ENCODE measurements at places on chromosomes 3 and 15.

DNA sequence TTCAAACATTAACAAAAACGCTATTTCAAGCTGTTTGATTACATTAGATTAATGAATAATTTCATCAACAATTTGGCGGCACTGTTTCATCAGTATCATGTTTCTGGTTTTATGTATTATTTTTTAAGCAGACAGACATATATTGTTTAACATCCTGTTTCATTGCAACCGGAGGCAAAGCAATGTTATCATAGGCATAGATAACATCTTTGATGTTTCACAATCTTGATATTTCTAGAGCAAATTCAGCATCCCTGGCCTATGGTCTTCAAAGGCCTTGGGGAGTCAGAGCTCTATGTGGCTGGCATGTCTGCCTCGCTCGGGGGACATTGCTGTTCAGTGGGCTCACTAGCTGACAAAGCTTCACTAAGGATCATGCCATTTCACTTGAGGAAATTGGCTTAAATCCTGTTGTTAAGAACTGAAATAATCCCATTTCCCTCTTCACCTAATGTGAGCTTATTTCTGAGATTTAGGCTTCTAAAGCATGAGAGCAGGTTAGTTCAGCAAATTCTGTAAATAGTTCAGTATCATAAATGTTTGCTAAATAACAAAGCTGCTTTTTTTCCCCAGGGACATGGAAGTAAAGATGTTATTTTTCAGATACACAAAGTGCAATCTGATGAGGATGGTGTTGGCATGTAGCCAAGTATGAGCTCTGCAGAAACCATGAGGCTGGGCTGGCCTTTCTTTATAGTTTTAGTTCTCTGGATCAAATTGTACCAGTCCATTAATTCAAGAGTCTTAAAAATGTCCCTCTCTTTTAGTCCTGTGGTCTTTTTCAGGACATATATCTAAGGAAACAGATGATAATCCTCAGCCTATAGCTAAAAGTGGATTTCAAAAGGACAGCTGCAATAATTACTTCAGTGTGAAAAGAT, 941.4 kb downstream of the PLOD2 start:
- no peak for DNase-seq

DNA sequence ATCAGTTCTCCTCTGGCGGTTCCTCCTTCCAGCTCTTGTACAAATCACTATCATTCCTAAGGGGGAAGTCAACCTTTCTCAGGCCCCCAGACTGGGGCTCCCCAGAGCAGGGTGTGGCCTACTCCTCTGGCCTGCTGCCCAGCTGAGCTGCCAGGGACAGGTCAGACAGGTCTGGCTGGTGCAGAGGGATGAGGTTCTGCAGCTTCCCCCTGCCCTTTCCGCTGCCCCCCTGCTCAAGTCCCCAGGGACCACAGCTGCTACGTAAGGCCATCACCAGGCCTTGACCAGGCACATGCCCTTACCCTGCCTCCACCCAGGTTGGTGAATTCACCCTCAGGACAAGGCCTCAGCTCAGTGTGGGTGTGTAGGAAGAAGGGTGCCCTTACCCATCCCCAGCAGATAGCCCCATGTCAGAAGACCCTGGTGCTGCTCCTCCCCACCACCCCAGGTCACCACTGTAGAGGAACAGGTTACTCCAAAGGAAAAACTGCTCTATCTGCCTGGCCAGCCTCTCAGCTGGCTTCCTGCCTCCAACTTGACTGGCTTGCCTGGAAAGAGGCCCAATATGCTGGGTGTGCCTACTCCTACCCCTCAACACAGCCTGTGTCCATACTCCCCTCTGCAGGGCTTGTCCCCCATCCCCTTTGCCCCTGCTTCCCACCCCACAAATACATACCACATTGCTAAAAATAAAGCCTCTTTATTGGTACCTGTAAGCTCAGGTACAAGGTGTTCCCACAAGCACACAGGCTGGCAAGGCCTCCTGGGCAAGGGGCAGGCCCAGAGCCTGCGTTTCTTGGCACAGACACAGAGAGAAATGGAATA, 12.0 kb downstream of the CSRNP1 start:
- DNase-seq, result no peak

GRCh38 chr3:198061119-198062067, 101.4 kb downstream of the LMLN start:
- no peak for DNase-seq

GRCh38 chr3:50100386-50100785, 11.7 kb downstream of the RBM5 start:
- DNase-seq, result no peak

DNA sequence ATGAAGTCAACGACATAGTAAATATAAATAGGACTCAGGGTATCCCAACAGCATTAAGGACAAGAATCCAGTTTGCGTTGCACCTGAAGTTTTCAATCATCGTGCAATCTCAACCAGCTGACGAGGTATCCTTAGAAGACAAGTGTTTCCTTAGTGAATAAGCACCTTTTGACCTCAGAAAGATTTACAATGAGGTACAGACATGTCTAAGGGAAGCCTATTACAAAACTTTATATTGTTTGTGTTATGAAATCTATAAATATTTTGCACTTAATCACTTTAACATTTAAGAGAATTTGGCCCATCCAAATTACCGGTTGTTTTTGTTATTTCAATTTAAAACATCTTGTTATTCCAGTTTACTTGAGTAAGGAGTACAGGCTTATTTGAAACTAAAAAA, 64.9 kb upstream of the PRICKLE2 start:
- no peak for DNase-seq

GRCh38 chr3:153127788-153128187, 34.2 kb upstream of the RAP2B start:
- DNase-seq, result no peak

GRCh38 chr3:101784855-101785613, 6.0 kb downstream of the NXPE3 start:
- no peak for DNase-seq
